ENCODE measurements at places on chromosomes 11 and 22.

DNA sequence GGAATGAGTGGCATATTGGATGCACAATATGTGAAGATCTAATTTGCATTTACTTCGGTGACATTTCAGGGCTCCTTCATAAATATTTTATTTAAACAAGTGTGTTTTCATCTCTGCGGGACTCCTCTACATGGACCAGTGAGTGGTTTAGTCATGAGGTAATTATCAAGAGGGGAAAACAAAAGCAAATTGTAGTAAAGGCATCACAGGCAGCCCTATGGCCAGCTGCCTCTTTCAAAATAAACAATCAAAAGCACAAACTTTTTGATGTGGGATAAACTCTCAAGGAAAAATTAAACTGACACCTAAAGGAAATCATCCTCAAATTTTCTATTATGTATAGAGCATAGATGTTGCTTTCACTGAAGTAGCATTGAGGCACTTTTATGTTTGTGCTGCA, 6.0 kb downstream of the SYT9 start:
- DNase-seq = no peak

GRCh38 chr11:76076749-76077148, 129.6 kb downstream of the WNT11 start:
- no peak for DNase-seq

GRCh38 chr11:99534812-99535211, 514.1 kb downstream of the CNTN5 start:
- DNase-seq = no peak

DNA sequence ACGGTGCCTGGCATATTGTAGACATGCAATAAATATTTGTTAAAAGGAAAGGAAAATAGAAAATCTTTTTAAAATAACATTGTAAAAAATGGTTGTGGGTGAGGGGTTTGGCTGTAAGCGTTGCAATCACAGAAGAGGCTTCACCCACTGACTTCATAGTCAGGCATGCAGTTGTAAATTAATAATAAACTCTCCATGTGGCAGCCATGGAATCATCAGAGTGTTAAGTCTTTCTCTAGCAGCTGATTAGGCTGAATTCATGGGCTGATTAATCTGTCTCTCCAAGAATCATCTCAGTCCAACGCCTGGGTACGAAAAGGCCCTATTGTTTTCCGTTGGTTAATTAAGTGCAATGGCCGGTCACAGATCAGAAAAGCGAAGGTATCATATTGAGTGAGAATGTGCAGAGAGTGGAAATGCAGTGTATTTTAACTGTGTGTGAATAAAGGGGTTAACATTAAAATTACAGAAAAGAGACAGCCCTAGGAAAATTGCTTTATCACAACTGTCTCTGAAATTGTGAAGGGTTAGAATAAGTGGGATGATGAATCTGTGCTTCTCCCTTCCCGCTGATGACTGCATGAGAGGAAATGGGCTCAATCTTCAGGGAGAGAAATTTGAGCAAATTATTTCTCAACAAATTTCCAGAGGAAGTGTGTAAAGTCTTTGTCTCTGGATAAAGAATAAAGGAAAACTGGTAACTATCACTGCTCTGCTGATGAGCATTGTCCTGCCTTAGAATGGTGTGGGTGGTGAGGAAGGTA, 269.0 kb downstream of the FAM76B start:
- no peak for DNase-seq

- no peak for DNase-seq
Observed at GRCh38 chr11:45722144-45722543, 56.7 kb upstream of the CHST1 start.

GRCh38 chr11:76391021-76391420, 9.9 kb downstream of the GVQW3 start:
- no peak for DNase-seq

DNA sequence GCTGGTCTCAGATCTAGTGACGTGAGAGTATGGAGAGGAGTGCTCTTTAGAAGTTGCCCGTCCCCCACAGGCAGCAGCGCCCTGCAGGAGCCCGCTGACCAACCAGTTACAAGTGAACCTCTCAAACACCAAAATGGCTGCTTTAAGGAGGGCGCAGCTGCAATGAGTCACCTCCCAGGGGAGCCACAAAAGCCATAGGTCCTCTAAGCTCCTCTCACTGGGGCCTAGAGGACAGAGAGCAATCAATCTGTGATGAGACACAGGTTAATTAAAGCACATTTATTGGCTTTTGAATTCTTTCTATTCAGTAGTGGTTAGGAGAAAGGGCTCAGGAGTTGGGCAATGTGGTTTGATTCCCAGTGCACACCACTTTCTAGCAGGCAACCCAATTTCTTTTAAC, 15.5 kb upstream of the RAPSN start:
- DNase-seq = no peak

- no peak for DNase-seq
Observed at GRCh38 chr22:23397008-23397612, 183.0 kb downstream of the IGLL1 start.

DNA sequence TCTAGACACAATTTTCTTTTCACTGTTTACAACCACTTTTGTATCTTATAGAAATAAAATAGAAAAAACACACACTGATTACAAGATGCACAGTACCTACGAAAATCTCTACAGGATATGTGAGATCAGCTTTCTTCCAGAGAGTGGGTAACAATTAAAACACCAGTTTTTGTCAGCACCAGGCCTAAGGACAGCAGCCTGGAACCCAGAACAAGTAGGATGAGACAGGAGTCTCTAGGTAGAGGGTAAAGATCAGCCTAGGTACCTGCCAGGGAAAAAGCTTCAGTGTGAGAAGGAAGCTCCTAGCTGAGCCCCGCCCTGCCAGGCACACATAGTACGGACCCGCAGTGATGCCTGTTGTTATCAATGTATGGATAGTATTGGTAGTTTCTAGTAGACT, 61.9 kb downstream of the KIRREL3 start:
- no peak for DNase-seq

DNA sequence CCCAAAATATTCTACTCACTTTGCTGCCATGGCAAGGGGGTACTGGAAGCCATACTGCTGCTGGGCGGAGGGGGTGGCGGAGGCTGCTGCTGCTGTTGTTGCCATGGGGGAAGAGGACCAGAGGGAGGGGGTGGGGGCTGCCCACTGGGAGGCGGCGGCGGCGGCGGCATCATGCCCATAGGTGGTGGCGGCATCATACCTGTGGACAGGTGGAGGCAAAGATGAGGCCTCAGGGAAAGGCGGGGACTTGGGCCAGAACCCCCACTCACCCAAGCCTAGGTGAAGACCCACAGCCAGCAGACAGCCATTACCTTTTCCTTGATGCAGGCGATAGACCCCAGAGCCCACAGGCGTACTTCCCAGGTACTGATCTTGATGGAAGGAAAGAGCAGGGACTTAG, 7.1 kb upstream of the PYGM start:
- no peak for DNase-seq

Data from stimulated activated CD8-positive, alpha-beta memory T cell treated with anti-CD3 and anti-CD28 coated beads, Interleukin-2, amount 100 ng/mL, for 48 hours (primary cell).